ENCODE measurements at places on chromosomes 2 and 18. TPM values are rescaled to one million over a fixed set of nuclear protein-coding genes. Genes with fewer than 3 reads are reported as not detected.

SLC40A1 gene
- 14.6 TPM for total RNA-seq

LIPG gene
- 34.4 TPM for total RNA-seq

MGAT4A gene
- 33.5 TPM for total RNA-seq

DNA sequence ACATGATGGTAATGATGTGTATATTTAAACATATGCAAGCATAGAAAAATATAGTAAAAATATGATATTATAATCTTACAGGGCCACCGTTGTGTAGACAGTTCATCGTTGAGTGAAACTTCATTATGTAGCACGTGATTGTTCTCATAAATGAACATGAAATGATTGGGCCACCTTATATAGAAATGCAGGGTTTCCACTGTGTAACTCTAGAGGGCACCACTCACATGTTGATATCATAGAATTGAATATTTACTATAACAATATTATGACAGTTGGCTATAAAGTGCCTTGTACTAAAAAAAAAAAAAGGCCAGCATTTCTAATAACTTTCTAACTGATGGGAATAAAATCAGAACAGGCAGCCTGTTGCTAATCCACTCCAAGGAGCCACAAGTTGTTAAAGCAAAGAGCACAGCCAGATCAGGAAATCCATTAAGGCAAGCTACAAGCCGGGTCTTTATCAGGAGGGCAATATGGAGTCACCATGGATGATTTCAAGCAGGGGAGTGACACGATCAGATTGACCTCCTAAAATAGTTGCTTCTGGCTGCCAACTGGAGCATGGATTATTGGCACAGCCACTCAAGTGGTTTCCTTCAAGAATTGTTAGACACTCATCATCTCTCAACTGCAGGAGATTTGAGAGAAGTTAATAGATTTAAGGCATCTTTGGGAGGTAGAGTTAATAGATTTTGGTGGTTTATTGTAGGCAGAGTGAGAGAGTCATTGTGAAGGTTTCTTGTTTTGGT, 16.7 kb downstream of the IL1F10 start:
- H3K4me1 ChIP-seq, result no peaks in the 10 kb centered on the region
- H3K4me3 ChIP-seq, result no peak overlapping the region
- peaks cover 18% of the 10 kb centered on the region for H3K27me3 ChIP-seq
- no peak overlapping the region for H3K27ac ChIP-seq
- H3K36me3 ChIP-seq, result no peaks in the 10 kb centered on the region
- DNase-seq, result no peak

DNA sequence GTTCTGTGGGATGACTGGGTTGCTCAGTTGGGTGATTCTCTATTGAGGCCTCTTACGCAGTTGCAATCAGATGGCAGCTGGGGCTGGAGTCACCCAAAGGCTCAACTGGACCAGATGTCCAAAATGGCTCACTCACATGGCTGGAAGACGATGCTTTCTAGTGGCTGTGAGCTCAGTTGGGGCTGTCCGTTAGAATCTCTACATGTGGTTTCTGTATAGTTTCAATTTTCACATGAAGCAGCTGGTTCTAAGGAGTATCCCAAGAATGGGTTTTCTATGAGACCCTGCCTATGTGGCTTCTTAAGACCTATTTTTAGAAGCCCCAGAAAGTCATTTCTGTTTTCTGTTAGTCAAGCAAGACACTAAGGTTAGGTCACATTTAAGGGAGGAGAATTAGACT, 4.4 kb downstream of the XRCC5 start:
- H3K27ac ChIP-seq, result peak overlapping the region; percentile 87
- peaks cover 34% of the 10 kb centered on the region for H3K36me3 ChIP-seq
- H3K27me3 ChIP-seq, result no peaks in the 10 kb centered on the region
- H3K4me1 ChIP-seq, result peaks cover 59% of the 10 kb centered on the region
- no peak for DNase-seq

MRPL44 gene
- 26.1 TPM for total RNA-seq

KHK gene
- total RNA-seq, result 5.2 TPM

DNA sequence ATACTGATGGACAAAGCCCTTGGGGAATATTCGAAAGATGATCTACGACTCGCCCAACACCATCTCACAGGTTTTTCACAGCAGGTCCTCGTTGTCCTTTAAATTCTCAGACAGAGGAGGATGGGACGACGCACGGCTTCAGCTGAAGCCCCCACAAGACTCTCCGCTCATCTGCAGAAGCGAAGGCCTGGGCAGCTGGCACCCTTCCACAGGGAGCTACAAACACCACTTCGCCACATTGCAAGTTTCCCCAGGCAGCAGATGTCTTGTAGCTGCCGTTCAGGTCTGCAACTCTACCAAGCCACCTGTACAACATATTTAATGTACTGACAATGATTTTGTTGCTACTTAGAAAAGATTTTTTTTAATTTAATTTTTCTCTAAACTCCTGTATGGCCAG, 642.9 kb downstream of the ZEB2 start:
- no peaks in the 10 kb centered on the region for H3K4me1 ChIP-seq
- no peaks in the 10 kb centered on the region for H3K36me3 ChIP-seq
- no peaks in the 10 kb centered on the region for H3K27me3 ChIP-seq
- H3K27ac ChIP-seq, result no peak overlapping the region

DNA sequence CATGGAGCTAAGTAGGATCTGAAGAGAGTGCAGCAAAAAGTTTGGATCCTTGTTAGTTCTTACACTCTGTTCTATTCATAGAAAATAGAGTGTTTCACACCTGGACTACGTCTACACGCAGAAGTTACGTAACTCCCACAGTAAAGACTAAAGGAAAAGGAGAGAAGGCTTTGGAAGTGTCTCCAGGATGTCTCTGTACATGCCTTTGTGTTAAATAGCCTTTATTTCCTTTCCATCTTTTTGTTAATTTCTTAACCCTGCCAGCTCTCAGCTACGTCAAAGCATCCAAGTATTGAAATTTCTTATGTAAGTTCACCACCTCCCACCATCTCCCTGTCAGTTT, 8.4 kb downstream of the DTNB start:
- H3K27ac ChIP-seq, result no peak overlapping the region
- no peaks in the 10 kb centered on the region for H3K36me3 ChIP-seq
- no peak for DNase-seq
- no peaks in the 10 kb centered on the region for H3K27me3 ChIP-seq

DNA sequence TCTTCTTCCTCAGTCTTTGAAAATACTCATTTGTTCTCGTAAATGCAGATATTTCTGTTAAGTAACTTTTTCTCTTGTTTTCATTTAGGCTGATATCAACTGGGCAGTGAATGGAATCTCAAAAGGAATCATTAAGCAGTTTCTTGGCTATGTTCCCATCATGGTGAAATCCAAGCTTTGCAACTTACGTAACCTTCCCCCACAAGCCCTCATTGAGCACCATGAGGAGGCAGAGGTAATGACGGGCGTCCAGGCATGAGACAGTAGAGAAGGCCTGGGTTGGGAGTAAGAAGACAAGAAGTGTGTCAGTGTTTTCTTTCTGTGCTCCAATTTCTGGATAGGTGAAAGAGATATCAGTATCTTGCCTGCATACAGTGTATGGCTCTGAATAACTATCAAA, 5.1 kb downstream of the POLR1B start:
- no peaks in the 10 kb centered on the region for H3K4me1 ChIP-seq
- no peak overlapping the region for H3K4me3 ChIP-seq
- H3K27me3 ChIP-seq, result no peaks in the 10 kb centered on the region

DNA sequence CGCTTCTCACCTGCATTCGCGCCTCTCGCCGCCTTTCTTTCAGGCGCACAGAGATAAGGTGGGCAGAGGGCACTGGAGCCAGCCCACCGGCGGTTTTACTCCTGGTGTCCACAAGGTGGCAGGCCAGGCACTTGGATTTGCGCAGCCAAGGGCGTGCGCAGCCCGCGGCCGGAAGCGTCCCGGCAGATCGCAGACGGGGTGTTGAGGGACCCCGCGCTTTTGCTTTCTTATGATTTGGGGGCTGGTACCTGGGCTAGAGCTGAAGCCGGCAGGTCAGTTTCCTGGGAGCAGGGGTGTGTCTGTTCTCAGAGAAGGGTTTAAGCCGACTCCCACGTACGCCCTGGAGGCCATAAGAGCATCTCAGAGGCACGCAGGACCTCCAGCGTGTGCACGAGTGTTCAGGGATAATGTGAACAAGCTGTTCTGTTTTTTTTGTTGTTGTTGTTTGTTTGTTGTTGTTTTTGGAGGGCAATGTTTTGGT, 305.6 kb upstream of the CXCR4 start:
- DNase-seq, result peak; percentile 78
- peak overlapping the region; percentile 74 for H3K4me3 ChIP-seq
- H3K27ac ChIP-seq, result no peak overlapping the region
- peaks cover 5% of the 10 kb centered on the region for H3K4me1 ChIP-seq

NGEF gene
- 0.71 TPM for total RNA-seq
